ENCODE measurements at places on chromosomes 7 and 10.

DNA sequence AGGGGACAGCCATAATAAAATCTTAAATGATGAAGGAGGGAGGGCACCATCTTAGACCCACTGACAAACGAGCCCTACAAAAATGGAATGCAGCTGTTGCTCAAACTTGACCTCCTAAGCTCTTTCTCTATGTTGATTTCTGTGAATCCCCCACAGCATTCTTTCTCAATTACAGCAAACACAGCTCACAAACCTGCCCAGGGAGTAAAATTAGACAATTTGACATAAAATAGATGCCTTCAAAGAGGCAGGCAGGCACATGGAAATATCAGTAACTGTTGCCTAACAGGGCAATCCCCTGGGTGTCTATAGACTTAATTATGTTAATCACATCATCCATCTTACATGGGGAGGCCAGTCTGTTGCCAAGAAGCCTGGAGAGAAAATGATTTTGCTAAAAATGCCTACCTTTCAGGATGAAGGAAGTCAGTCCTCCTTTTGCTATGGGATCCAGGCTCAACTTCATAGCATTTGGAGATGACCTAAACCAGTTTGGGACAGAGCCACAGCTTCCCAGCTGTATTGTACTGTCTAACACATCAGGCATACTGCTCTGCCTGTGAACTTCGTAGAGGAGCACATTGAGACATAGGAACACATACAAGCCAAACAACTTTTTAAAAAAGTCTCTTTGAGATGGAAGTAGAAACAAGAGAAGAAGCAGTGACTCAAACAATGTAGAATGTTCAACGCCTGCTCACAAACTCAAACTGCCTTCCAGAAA, 1177.4 kb downstream of the SORCS1 start:
- H3K27ac ChIP-seq: no peak overlapping the region
- no peaks in the 10 kb centered on the region for H3K36me3 ChIP-seq
- H3K27me3 ChIP-seq: no peaks in the 10 kb centered on the region
- H3K4me1 ChIP-seq: no peaks in the 10 kb centered on the region

- peak overlapping the region; percentile 75 for H3K27ac ChIP-seq
- H3K36me3 ChIP-seq: peaks cover 3% of the 10 kb centered on the region
- no peak for DNase-seq
- H3K27me3 ChIP-seq: no peaks in the 10 kb centered on the region
These were observed 47.9 kb downstream of the SEPTIN7 start for GRCh38 chr7:35848725-35849124.

DNA sequence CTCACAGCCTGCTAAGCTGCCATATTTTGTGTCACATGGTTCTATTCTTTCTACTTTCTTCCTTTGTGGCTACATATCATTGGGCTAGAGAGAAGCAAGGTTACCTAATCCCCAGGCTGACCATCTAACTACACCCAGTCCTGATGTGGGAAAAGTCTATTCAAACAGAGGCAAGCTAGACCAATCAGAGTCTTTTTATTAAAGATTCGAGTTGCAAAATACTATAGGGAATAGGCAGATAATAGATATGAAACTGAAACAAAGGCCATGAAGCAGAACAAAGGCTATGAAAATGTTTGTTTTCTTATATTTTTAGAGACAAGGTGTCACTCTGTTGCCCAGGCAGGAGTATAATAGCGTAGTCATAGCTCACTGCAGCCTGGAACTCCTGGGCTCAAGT, 36.7 kb downstream of the MTERF1 start:
- no peak overlapping the region for H3K27ac ChIP-seq
- no peak for DNase-seq
- H3K4me3 ChIP-seq: no peak overlapping the region
- H3K4me1 ChIP-seq: peaks cover 12% of the 10 kb centered on the region
- H3K36me3 ChIP-seq: peaks cover 7% of the 10 kb centered on the region

- H3K36me3 ChIP-seq: no peaks in the 10 kb centered on the region
- H3K4me3 ChIP-seq: no peak overlapping the region
- no peak overlapping the region for H3K27ac ChIP-seq
- DNase-seq: no peak
- no peaks in the 10 kb centered on the region for H3K27me3 ChIP-seq
These were observed 134.7 kb upstream of the TCERG1L start for GRCh38 chr10:131446171-131446570.

DNA sequence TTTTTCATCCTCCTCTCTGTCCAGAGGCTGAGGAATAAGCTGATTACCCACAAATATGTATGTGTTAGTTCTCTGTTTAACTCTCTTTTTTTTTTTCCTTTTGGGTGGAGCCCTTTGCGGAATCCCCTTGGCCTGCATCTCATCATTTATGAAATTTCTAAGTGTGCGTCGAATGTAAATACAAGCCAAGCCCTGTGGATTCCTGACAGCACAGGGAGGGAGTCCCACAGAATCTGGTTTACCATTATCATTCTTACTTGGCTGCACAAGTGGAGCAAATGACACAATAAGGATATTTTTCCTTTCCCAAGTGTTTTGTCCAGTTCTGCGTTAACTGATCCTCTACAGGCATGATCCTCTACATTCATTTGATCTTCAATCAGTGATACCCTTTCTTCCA, 11.4 kb downstream of the STK31 start:
- no peak overlapping the region for H3K4me3 ChIP-seq
- H3K36me3 ChIP-seq: no peaks in the 10 kb centered on the region
- DNase-seq: no peak
- H3K4me1 ChIP-seq: no peaks in the 10 kb centered on the region

DNA sequence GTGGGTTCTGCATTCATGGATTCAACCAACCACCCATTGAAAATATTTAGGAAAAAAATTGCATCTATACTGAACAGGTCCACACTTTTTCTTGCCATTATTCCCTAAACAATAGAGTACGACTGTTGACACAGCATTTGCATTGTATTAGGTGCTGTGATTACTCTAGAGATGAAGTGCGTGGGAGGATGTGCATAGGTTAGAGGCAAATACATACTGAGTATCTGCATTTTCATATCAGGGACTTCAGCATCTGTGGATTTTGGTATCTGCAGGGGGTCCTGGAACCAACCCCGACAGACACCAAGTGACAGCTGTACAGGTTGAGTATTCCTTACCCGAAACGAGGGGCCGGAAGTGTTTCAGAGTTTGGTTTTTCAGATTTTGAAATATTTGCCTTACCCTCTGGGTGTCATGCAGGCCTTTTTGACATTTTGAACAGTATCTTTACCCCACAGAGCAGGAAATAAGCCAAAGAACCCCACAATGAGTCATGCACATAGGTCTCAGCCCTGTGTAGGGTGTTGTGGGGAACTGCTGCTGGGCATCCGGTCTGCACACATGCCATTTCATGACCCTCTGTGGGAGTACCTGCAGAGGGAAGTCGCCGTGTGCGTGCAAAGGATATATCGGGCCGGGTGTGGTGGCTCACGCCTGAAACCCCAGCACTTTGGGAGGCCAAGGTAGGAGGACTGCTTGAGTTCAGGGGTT, 14.5 kb downstream of the NUDT5 start:
- H3K27ac ChIP-seq: no peak overlapping the region
- H3K4me1 ChIP-seq: no peaks in the 10 kb centered on the region
- peaks cover 25% of the 10 kb centered on the region for H3K36me3 ChIP-seq

GRCh38 chr7:26853788-26854393, 10.5 kb downstream of the SKAP2 start:
- no peak for DNase-seq
- peaks cover 43% of the 10 kb centered on the region for H3K27me3 ChIP-seq
- H3K4me3 ChIP-seq: no peak overlapping the region
- H3K27ac ChIP-seq: no peak overlapping the region
- H3K36me3 ChIP-seq: peaks cover 3% of the 10 kb centered on the region

GRCh38 chr10:124081547-124082140, 11.8 kb downstream of the CHST15 start:
- H3K27ac ChIP-seq: no peak overlapping the region
- peak; percentile 57 for DNase-seq
- H3K36me3 ChIP-seq: peaks cover 4% of the 10 kb centered on the region
- no peaks in the 10 kb centered on the region for H3K27me3 ChIP-seq
- no peak overlapping the region for H3K4me3 ChIP-seq

DNA sequence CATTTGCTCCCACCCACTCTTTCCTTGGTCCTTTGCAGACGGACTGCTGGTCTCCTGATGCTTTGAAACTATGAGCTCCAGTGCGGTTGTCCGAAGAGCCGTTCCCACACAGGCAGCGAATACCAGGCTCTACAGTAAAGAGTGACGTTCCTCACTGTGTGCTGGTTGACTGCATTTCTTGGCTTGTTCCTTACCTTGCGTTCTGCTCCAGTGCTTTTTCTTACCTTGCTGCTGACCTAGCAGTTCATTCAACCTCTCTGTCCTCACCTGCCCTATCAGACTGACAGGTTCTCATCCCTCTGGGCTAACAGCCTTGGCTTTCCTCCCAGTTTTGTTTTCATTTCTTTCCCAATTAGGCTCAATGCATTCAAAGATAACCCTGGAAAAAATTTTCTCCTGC, 214.8 kb downstream of the TMEM178B start:
- H3K4me3 ChIP-seq: no peak overlapping the region
- H3K4me1 ChIP-seq: no peaks in the 10 kb centered on the region
- no peak overlapping the region for H3K27ac ChIP-seq
- H3K36me3 ChIP-seq: no peaks in the 10 kb centered on the region
- no peak for DNase-seq

DNA sequence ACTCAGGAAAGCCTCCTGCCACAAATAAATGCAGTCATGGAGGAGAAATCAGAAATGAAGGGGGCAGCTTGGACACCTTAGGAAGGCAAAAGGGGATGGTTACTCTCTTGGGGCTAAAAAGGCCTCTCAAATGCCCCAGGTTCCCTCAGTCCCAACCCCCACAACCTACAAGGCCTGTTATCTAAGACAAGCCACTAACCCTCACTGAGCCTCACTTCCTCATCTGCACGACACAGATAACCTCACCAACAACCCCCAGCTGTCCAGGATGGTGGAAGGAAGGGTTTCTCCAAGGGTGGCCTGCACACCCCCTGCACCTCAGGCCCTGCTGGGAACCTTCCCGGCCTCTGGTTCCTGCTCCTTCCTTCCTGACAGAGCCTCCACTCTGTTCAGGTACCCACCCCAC, 29.2 kb downstream of the SORBS1 start:
- no peak for DNase-seq
- H3K36me3 ChIP-seq: no peaks in the 10 kb centered on the region
- no peak overlapping the region for H3K4me3 ChIP-seq
- H3K27me3 ChIP-seq: peaks cover 6% of the 10 kb centered on the region
- H3K27ac ChIP-seq: no peak overlapping the region

DNA sequence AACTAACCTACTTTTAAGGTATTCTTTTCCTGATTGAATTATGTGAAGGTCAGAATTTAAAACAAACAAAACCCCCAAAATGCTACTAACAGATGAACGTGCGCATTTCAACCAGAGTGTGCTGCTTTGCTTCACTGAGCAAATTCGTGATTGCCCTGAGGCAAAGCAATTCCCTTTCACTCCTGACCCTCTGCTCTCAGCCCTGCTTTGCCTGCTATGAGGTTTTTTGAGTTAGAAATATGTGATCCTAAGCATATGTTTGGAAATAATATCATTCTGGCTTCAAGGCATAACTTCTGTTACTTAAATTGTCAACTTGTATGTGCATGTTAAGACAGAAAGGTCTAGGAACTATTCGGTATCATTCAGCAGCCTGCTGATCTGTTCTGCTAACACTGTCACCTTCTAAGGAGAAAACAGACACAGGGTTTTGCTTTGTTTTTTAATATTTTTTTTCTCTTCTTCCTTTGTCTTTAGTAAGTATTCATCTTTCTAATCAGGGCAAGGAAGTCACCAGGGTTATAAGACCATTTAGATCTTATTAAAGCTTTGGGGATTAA, 124.2 kb downstream of the GNAT3 start:
- no peak overlapping the region for H3K4me3 ChIP-seq
- no peaks in the 10 kb centered on the region for H3K36me3 ChIP-seq

DNA sequence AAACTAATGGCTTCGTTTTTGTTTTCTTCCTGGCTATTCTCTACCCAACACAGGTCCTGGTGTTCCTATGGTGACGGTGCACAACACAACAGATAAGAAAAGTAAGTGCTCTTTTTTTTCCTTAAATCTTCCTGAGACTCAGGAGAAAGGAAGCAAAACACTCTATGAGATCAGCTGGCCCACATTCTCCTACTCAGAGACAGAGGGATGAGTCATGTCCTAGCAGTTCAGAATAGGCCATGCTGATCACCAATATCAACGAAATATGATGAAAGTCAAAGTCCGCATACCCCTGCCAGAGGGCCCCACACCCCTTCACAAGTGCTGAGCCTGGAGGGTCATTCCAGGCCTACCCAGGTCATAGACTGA, 149.2 kb downstream of the PAXIP1 start:
- H3K4me3 ChIP-seq: no peak overlapping the region
- no peak for DNase-seq
- H3K36me3 ChIP-seq: peaks cover 2% of the 10 kb centered on the region

- H3K27ac ChIP-seq: no peak overlapping the region
- peaks cover 7% of the 10 kb centered on the region for H3K4me1 ChIP-seq
- no peak overlapping the region for H3K4me3 ChIP-seq
These were observed 79.8 kb downstream of the RSU1 start for GRCh38 chr10:16737420-16737819.

DNA sequence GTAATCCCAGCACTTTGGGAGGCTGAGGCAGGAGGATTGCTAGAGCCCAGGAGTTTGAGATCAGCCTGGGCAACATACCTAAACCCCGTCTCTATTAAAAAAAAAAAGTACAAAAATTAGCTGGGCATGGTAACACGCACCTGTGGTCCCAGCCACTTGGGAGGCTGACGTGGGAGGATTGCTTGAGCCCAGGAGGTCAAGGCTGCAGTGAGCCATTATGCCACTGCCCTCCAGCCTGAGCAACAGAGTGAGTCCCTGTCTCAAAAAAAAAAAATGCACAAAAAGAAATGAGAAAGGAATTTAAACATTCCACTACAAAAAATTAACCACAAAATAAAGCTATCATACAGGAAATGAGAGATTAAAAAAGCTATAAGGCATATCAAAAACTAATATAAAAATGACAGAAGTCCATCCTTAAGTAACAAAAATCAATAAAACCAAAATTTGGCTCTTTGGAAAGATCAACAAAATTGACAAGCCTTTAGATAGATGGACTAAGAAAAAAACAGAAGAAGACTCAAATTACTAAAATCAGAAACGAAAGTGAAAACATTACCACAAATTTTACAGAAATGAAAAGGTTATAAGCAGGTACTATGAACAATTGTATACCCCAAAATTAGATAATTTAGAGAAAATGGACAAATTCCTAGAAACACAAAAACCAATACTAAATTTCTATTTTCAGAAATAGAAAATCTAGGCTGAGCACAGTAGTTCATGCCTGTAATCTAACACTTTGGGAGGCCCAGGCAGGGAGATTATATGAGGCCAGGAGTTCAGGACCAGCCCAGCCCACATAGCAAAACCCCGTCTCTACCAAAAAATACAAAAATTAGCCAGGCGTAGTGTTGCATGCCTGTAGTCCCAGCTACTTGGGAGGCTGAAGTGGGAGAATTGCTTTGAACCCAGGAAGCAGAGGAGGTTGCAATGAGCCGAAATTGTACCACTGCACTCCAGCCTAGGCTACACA, 42.4 kb upstream of the NANOS1 start:
- DNase-seq: no peak
- no peaks in the 10 kb centered on the region for H3K4me1 ChIP-seq
- peaks cover 10% of the 10 kb centered on the region for H3K27me3 ChIP-seq
- peaks cover 15% of the 10 kb centered on the region for H3K36me3 ChIP-seq
- no peak overlapping the region for H3K4me3 ChIP-seq
- H3K27ac ChIP-seq: no peak overlapping the region

Measured in chondrocyte (in vitro differentiated cells).